Ovary (tissue), 10 donors: ENCODE measurements at places on chromosomes 2 and 18.

- DNase-seq, result no peak
Observed at GRCh38 chr2:169736902-169737301, 3.3 kb downstream of the KLHL23 start.

- no peak for DNase-seq
Observed at GRCh38 chr2:128486640-128487375, 168.1 kb upstream of the HS6ST1 start.

DNA sequence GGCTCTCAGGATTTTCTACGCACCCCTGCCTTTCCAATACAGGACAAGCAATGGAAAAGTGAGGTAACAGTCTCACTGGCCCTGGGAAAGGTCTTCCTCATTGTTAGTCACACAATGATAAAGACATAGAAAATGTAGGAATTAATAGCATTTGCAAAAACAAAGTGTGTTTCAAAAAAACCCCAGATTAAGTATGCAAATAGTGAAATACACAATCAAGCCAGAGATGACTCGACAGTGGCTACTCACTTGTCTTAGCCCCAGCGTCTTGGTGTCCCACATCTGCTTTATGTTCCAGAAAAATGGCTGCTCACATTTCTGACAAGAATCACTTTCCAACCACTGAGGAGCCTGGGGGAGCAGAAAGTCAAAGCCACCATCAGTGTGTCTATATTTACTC lies 47.0 kb upstream of the AP1S3 start:
- DNase-seq, result no peak

DNA sequence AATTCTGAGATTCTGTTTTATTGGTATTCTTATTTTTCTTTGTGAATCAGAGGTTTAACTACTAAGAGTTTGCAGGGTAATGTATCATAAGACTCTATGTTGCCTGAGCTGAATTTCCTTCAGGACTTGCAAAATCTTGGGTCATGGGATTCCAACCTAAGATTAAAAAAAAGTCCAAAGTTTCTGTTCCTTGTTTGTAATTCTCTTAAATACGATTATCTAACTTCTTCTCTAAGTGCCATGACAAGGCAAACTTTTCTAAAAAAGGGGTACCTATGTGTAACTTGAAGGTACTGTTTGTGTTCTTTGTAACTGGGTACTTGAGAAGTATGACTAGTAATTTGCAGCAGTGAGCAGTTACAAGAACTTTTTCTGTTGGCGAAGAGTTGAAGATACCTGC lies 181.3 kb upstream of the ZEB2 start:
- DNase-seq, result no peak

DNA sequence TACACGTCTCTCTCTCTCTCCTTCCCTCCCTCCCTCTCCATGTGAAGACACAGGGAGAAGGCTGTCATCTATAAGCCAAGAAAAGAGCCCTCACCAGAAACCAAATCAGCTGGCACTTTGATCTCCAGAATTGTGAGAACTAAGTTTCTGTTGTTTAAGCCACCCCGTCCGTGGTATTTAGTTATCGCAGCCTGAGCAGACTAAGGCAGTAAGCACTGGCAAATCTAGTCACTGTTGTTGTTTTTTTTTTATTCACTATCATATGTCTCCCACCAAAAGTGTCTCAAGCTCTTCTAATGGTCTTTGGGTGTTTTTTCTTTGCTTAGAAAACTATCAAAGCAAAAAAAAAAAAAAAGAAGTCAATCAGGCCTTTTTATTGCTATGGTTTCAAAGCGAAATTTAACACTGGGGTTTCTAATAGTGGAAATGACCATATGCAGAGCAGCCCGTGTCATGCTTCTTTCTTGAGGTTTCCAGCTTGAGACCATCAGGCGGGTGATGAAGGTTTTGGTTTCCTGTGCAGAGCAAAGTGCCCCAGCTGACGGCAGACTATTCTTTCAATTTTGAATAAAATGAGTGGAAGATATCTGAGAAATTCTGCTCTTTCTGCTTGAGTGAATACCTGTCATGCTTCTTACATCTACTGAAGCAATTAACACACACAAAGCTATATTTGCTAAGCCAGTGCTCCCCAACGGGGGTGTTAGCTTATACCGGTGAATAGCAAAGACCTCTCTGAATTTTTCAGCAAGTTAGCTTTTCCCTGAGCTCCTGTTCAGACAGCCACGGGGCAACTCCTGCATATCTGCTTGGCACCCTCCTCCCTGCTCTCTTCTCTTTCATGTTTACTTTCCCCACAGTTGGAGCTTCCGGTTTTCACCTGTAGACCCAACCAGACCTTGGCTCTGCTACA lies 394.1 kb upstream of the ATP5MC3 start:
- DNase-seq, result no peak

DNA sequence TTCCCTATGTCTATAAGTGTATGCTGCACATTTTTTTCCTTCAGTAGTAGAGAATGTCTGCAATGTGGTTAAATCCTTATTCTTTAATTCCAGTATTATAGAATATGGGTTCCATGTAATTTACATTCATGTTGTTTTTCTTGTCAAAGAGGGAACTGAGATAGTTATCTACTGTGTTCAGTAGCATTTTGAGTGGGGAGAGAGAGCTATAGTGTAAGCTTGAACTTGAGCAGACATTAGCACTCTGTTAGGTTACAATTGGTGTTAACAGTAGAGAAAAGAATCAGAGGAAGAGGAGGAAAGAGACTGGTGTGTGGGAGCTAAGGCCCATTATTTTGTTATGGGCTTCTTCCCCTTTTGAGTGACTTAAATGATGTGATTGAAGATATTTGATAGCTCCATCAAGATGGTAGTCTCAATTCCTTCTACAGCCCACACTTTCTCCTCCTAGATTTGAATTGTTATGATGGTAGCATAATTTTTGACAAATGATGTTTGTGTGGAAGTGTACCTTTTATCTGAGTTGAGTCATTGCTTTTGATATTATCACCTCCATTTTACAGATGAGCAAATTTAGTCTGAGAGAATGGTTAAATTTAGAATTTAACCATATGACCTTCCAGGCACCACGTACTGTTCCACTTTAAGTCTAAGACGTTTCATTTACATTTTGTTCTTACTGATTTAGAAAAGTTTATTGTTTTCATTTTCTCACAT lies 71.3 kb downstream of the FMNL2 start:
- no peak for DNase-seq

GRCh38 chr2:3151153-3151918 lies 226.3 kb downstream of the EIPR1 start:
- DNase-seq, result no peak

DNA sequence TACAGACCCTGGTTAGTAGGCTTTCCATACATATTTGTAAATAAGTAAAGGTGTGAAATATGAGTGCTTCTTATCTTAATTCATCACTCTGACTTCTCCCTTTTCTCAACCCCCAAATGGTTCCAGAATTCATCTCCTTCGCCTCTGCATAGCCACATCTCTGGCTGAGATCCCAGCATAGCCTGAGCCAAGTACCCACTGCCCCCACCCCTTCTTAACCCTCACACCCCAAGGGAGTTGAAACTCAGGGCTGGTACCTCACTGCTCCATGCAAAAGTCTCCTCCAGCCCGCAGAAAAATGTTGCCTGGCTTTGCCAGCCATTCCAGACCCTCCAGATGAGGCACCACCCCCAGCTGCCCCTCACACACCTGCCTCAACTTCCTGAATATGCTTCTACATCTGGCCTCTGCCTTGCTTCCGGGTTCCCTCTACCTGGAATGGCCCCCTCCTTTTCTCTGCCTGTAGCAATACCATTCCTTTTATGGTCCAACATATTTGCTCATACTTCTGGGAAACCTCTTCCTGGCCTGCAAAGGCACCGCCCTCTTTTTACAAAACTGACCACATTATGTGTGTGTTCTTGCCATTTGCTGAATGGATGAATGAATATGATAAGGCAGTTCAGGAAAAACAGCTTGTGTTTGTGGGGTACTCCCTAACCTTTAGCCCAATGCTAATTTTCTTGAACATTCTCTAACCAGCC lies 112.8 kb downstream of the CELF4 start:
- peak; percentile 60 for DNase-seq

DNA sequence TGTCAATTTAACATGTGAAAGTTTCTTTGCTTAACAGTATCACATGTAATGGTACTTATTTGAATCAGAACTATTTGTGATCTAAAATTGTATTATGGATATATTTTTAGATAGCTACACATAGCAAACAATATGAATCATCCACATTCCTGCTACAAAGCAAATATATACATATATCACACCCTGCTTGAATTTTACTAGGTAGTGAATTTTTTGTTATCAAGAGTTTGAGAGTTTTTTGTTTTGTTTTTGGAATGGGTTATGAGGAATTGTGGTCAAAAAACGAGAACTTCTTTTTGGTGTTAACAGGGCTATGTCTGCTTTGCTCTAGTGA lies 635.7 kb downstream of the NRXN1 start:
- no peak for DNase-seq

GRCh38 chr2:169190197-169190775 lies 120.9 kb downstream of the DHRS9 start:
- no peak for DNase-seq

GRCh38 chr2:178128836-178129630 lies 16.8 kb downstream of the RBM45 start:
- no peak for DNase-seq

- no peak for DNase-seq
Observed at GRCh38 chr2:36596397-36596796, 1.6 kb downstream of the FEZ2 start.

- DNase-seq, result peak; percentile 48
Observed at GRCh38 chr18:62523631-62524439, 1.0 kb downstream of the ZCCHC2 start.

- DNase-seq, result no peak
Observed at GRCh38 chr2:68206793-68207192, 45.5 kb downstream of the PPP3R1 start.

DNA sequence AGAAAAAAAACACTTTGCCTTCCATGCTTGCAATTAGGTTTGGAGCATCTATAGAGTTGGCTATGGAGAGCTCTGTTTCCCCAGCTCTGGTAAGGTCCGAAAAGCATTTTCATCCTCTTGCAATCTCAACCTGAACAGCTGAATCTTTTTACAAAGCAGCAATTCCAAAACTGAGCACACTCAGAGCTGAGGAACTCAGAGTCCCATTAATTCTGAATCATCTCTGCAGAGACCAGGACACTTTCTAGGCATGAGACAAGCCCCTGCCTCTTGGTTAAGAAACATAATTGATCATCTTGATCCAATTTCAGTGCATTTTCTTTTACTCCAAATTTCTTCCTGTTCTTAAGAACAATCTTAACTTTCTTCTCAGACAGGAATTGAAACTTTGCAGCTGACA lies 4.2 kb downstream of the CNGA3 start:
- DNase-seq, result no peak

GRCh38 chr2:221568299-221568698 lies 3.8 kb downstream of the EPHA4 start:
- DNase-seq, result no peak

DNA sequence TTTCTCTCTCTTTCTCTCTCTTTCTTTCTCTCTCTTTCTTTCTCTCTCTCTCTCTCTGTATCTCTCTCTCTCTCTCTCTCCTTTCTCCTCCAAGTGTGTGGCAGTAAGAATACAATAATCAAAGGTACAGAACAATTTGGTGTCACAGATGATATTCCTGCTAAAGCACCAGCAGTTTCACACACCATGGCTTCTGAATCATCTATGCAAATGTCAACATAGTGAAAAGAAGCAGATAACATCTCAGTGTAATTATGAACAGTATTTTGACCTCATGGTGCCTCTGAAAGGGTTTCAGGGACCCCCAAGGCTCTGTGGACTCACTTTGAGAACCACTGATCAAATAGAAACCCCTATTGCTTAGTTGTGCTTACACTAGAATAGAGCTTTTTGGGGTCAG lies 38.5 kb upstream of the CSRNP3 start:
- no peak for DNase-seq

GRCh38 chr2:51994123-51994763 lies 962.3 kb upstream of the NRXN1 start:
- DNase-seq, result no peak

DNA sequence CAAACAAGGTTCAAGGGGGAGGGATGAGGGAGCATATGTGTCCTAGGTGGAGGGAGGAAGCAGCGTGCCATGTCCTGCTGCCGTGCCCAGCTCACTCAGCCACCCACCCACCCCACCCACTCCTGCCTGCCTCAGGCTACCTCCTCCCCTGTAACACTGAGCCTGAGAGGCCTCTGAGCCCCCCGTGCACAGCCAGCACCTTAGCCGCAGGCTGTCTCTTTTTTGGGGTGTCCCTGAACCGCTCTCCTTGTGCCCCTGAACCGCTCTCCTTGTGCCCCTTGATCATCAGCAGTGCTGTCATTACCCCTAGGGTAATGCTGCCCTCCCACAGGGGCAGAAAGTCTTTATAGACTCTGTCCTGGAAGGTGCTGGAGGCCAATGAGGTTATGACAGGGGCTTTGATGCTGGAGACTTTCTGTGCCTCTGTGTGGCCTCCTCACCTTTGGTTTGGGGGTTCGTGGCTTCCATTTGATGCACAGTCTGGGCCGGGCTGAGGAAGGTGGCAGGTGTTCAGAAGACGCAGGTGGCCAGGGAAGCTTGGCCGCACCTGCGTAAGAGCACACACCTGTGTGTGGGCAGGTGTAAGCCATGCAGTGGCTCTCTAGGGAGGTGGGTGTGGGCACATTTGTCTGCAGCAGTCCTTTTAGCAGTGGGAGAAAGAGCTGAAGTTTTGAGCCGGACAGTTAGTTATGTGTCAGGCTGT lies 140.0 kb downstream of the SEPTIN10 start:
- no peak for DNase-seq

GRCh38 chr2:205712508-205712907 lies 30.2 kb downstream of the NRP2 start:
- DNase-seq, result no peak

- no peak for DNase-seq
Observed at GRCh38 chr2:20600756-20601325, 50.1 kb downstream of the HS1BP3 start.

GRCh38 chr2:102748107-102748506 lies 13.7 kb upstream of the TMEM182 start:
- no peak for DNase-seq

DNA sequence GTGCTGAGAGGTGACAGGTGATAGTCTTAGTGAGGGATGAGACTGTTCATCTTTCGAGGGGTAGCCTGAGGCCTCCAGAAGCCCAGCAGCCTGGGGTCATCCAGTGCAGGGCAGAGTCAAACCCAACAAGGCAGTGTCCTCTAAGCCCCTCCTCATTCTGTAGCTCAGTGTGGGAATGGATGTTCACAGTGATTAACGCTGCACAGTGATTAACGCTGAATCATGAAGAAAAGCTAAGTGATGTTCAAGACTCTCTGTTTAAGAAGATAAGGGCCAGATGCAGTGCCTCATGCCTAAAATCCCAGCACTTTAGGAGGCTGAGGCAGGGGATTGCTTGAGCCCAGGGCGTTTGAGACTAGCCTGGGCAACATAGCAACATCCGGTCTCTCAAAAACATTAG lies 56.3 kb upstream of the LAPTM4A start:
- no peak for DNase-seq

GRCh38 chr2:16625759-16626158 lies 39.9 kb downstream of the CYRIA start:
- DNase-seq, result no peak

DNA sequence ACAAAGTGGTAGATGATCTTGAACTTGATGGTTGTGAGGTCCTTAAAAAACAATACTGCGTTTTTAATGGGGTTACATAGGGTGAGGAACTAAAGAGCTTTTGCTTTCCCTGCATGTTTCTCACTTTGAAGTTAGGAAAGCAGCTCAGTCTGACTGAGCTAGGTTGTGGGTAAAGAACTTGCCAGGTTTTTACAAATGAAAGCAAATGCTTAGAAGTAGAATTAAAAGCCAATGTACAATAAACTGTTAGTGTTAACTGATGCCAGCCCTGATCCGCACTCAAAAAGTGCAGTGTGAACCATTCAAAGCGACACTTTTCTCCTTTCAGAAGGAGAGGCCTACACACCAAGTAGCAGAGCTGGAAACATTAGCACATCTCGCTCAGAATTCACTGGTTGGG lies 270.3 kb downstream of the AGPS start:
- DNase-seq, result no peak
